Hematopoietic multipotent progenitor cell (in vitro differentiated cells): ENCODE measurements at places on chromosomes 3 and 15. TPM values are rescaled to one million over a fixed set of nuclear protein-coding genes. Genes with fewer than 3 reads are reported as not detected.

DNA sequence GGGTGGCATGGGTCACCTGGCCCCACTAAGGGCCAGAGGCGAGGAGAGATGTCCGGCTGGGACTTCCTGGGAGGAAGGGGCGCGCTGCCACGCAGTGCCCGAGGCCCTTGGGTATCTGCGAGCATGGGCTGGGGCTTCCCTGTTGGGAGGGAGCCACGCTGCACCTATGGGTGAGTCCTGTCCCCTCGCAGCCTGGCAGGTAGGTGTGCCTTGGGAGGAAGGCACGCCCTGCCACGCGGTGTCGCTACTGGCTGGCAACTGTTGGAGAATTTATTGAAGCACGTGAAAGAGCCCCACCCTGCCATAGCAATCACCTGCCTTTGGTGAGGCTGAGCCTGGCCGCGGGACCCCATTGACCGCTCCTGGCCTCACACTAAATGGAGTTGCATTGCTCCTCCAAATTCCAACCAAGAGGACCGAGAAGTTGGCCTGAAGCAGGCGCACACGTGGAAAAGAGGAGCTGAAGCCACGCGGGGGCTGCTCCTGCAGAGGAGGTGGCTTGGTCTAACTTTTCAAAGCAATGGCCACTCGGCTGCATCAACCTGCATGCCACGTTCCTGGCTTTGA is 134.2 kb downstream of the TJP1 start:
- no peak for DNase-seq

DNA sequence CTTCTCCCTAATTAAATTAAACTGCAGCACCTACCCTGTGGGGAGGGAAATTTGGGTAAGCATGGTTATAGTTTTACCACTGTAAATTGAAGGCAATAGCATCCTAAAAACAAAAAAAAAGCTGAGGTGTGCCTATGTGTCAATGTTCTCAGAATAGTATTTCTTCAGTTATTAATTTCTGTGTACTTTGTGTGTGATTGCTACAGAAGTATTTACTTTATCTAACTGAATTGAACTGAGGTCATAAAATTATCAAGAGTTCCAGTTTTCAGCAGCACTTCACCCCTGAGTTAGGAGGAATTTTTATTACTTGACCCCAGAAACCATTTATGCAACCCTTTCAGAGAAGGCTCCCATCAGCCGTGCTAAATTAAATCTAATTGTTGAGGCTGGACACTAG is 333.6 kb upstream of the ALCAM start:
- no peak for DNase-seq

The LSM3 gene
- total RNA-seq, result 2.4 TPM

The SYNM gene
- total RNA-seq, result under 0.01 TPM

The RAB6B gene
- 0.27 TPM for total RNA-seq
